BJ (cell line): ENCODE measurements at places on chromosomes 16 and 17. TPM values are rescaled to one million over a fixed set of nuclear protein-coding genes. Genes with fewer than 3 reads are reported as not detected.

HOXB1 gene
- not detected in 2 replicates for polyA plus RNA-seq

HAS3 gene
- polyA plus RNA-seq: 1.8 and 2.3 TPM in 2 replicates

LMF1 gene
- 14.8 and 28.9 TPM in 2 replicates for polyA plus RNA-seq

SCARF1 gene
- 0.11 and 0.12 TPM in 2 replicates for polyA plus RNA-seq

ZNF689 gene
- polyA plus RNA-seq: 3.6 and 4.1 TPM in 2 replicates

SAMD14 gene
- 2.7 and 5.3 TPM in 2 replicates for polyA plus RNA-seq

ZBTB4 gene
- 23.6 and 25.9 TPM in 2 replicates for polyA plus RNA-seq

PRR15L gene
- polyA plus RNA-seq: not detected in 2 replicates

CLEC18A gene
- polyA plus RNA-seq: 0.04 and 0.07 TPM in 2 replicates

GP1BA gene
- polyA plus RNA-seq: not detected in 2 replicates

PRAC1 gene
- not detected in 2 replicates for polyA plus RNA-seq

NOD2 gene
- polyA plus RNA-seq: not detected in 2 replicates

ZPBP2 gene
- not detected in 2 replicates for polyA plus RNA-seq

TEX19 gene
- 0.06 TPM in 1 of 2 replicates, not detected in the other for polyA plus RNA-seq

TP53TG3F gene
- polyA plus RNA-seq: not detected in 2 replicates

SLC13A2 gene
- polyA plus RNA-seq: not detected in 2 replicates
